Ecto neural progenitor cell (in vitro differentiated cells): ENCODE measurements at places on chromosomes 13 and 19.

GRCh38 chr13:36857253-36857652, 38.2 kb downstream of the RFXAP start:
- no peak for DNase-seq

- DNase-seq = no peak
Measured at GRCh38 chr13:75961911-75962310, 325.8 kb downstream of the LMO7 start.

DNA sequence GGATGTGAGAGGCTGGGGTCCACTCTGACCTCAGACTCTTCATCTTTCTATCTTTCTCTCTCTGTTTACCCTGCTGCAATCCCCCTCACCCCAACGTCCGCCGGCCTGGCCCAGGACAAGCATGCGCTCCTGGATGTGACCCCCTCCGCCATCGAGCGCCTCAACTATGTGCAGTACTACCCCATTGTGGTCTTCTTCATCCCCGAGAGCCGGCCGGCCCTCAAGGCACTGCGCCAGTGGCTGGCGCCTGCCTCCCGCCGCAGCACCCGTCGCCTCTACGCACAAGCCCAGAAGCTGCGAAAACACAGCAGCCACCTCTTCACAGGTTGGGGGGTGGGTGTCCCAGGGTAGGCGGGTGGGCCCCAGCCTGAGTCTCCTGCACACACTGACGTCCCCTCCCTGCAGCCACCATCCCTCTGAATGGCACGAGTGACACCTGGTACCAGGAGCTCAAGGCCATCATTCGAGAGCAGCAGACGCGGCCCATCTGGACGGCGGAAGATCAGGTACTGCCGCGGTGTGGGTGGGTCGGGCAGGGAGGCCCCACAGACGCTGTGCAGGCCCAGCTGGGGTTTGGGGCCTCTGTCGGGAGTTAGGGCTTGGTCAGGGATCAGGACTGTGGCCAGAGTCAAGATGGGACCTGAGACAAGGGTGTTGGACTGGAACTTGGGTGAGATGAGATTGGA, 15.0 kb downstream of the APBA3 start:
- DNase-seq = no peak

DNA sequence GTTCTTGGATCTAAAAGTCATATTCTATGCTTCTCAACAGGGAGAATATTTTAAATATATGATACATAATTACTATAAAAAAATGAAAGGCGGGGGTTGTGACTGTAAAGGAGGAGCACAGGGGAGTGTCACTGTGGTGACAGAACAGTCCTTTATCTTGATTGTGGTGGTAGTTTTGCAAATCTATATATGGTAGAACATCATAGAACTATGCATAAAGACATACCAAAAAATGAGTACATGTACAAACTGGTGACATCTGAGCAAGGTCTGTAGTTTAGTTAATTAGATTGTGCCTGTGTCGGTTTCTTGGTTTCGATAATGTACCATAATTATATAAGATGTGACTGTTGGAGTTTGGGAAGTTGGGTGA, 38.7 kb upstream of the GARRE1 start:
- DNase-seq = no peak

DNA sequence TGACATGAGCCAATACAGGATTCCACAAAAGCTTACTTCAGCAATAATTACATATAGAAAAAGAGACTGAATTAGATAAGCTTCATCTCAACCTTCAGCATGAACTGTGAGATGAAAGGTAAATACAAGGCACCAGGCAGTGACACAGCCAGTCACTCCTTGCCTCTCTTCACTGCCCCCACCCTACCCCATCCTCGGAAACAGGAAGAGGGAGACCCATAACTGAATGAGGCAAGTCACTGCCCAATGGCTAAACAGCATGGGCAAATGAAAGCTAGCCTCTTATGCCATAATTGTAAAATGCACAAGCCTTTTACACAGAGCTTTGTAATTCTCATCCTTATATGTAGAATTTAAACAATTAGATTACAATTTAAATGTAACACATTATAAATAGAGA, 1.7 kb downstream of the ZNF160 start:
- DNase-seq = no peak

- peak; percentile 85 for DNase-seq
Measured at GRCh38 chr19:52735734-52736133, 890 bp upstream of the ZNF611 start.

GRCh38 chr19:32322541-32322940, 22.9 kb upstream of the ZNF507 start:
- no peak for DNase-seq

DNA sequence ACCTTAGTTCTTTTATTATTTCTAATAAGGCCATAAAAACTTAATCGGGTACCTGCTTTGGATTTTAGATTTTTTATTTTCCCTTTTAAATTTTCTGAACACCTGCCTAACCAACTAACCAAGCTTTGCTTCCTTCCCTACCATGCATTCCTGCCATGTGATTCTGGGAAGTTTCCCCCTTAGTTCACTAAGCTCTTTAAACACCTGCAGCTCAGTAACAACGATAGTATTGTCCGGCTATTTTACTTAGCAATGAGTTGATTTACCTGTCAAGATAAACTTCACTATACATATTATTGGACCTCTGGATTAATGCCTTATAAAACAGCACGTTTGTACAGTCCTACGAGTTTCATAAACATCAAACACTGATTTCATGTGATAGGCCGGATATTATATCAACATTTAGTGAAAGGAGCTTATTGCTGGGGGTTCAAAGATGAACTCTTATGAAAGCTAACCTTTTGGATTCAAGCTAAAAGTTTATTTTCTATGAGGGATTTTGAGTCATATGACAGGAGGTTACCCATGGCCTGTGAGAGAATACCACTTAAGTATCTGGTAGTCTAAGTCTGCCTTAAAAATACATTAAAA, 81.0 kb upstream of the STARD13 start:
- DNase-seq = no peak

- no peak for DNase-seq
Measured at GRCh38 chr19:34109596-34109995, 62.7 kb upstream of the LSM14A start.

DNA sequence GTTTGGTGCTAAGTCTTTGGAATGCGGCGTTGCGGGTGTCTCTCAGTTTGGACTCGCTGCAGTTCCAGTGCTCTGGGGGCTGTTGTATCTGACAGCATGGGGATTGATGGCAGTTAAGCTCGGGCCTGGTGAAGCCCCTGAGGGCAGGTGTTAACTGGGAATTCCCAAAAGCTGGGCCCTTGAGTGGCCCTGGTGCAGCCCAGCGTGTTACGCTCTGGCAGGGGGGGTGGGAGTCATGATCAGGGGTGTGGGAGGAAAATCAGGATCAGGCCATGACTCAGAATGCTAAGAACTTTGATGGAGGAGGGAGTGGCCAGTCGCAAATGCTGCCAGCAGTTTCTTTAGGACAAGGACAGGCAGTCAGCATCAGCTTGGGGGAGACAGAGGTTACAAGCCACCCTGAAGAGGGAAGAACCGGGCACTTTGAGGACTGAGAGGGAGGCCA, 19.6 kb downstream of the AP2A1 start:
- no peak for DNase-seq

- no peak for DNase-seq
Measured at GRCh38 chr19:38806371-38806770, 6.4 kb downstream of the LGALS4 start.

- DNase-seq = no peak
Measured at GRCh38 chr19:40666803-40667438, 23.5 kb downstream of the NUMBL start.

DNA sequence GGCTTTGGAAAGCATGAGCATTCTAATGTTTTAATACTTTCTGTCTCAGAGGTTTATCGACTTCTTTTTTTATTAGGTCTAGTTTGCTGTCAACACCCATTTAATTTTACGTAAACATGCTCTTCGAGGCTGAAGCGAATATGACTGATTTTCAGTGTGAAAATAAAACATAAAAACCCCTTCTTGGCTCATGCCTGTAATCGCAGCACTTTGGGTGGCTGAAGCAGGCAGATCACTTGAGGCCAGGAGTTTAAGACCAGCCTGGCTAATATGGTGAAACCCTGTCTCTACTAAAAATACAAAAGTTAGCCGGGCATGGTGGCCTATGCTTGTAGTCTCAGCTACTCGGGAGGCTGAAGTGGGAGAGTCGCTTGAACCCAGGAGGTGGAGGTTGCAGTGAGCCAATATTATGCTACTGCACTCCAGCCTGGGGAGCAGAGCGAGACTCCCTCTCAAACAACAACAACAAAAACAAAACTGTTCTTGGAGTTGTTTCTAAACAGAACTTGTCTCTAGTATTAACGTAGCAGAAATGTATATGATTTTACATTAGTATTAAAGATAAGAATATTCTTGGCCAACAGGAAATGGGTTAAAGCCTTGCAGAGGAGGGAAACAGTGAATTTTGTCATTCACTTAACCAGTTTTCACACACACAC, 7.1 kb upstream of the IGFL3 start:
- DNase-seq = no peak

GRCh38 chr13:103283451-103283820, 217.2 kb upstream of the SLC10A2 start:
- DNase-seq = no peak

DNA sequence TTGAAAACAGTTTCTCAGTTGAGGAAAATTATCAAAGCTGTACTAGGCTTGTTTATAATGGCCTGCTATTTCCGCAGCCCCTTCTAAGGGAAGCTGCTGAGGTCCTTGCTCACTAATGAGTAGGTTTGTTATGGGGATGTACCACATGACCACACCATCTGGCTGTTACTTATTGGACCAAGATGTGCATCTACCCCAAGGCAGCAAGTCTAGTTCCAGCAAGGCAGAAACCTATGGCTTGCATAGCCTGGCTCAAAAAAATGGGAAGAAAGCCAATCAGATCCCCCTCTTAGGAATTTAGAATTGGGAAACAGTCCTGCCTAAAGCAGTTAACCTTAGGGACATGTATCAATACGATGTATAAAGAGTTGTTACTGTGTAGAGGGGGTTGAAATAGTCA, 186.5 kb upstream of the SPRY2 start:
- no peak for DNase-seq

DNA sequence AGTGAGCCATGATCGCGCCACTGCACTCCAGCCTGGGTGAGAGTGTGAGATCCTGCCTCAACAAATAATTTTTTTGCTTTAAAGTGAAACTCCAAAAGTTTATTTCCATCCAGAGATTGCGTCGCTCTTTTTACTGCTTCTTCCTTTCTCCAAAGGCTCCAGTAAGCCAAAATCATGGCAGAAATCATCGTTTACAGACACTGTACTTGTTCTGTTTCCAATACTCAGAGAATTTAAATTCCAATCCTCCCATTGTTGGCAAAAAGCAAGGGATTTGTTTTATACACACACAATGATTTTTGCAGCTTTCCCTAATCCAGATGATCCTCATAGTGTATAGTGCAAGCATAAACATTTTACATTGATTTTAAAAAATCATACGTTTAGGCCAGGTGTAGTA, 15.3 kb downstream of the FBXO27 start:
- DNase-seq = no peak

- no peak for DNase-seq
Measured at GRCh38 chr13:97422118-97423054, 11.6 kb upstream of the RAP2A start.

- no peak for DNase-seq
Measured at GRCh38 chr13:48680756-48681392, 27.1 kb downstream of the CYSLTR2 start.

GRCh38 chr19:6976197-6976596, 45.0 kb downstream of the MBD3L2B start:
- no peak for DNase-seq

DNA sequence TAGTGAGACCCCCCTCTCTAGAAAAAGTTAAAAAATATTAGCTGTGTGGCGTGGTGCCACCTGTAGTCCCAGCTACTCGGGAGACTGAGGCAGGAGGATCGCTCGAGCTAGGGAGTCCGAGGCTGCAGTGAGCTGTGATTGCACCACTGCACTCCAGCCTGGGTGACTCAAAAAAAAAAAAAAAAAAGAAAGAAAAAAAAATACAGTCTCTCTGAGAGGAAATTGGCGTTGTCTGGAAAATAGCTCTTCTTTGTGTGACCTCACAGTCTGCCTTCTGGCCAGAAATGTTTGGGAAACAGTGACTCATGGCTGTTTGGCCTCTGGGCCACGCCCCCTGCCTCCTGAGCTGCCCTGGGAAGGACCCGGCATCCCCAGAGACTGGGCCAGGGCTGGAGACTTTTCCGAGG, 10.7 kb downstream of the MARCHF2 start:
- DNase-seq = peak; percentile 58

DNA sequence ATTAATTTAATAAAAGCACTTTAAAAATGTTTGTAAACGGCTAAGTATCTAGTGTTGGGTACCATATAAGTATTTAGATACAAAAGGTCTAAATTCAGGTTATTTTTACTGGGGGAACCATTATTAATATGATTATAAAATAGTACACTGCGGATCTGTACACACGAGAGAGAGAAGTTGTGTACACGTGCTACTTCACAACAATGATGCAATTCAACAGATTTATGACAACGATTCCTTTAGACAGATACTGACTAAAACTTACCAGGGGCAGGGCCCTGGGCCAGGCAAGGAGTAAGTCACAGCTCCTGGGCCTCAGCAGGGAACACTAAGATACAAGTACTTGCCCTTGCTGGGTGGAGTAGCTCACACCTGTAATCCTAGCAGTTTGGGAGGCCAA, 29.1 kb upstream of the TPTE2 start:
- DNase-seq = no peak

- DNase-seq = peak; percentile 72
Measured at GRCh38 chr19:35977446-35978222, 17.4 kb upstream of the SDHAF1 start.

DNA sequence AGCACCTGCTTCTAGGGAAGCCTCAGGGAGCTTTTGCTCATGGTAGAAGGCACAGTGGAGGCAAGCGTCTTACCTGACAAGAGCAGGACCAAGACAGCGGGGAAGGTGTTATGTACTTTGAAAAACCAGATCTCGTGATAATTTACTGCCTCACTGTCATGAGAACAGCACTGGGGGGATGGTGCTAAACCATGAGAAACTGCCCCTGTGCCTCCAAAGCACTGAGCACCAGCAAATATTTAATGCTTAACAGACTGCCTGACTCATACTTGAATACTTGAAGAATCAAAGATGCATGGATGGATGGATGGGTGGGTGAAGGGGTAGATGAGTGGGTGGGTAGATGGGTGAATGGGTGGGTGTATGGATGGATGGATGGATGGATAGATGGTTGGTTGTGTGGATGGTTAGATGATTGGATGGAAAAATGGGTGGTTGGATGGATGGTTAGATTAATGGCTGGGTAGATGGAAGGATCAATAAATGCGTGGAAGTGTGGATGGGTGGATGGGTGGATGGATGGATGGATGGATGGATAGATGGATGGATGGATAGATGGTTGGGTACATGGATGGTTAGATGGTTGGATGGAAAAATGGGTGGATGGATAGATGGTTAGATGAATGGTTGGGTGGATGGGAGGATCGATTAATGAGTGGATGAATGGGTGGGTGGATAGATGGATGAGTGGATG, 101.1 kb upstream of the IPO5 start:
- no peak for DNase-seq
